ENCODE measurements at places on chromosomes 5 and 9. TPM values are rescaled to one million over a fixed set of nuclear protein-coding genes. Genes with fewer than 3 reads are reported as not detected.

DNA sequence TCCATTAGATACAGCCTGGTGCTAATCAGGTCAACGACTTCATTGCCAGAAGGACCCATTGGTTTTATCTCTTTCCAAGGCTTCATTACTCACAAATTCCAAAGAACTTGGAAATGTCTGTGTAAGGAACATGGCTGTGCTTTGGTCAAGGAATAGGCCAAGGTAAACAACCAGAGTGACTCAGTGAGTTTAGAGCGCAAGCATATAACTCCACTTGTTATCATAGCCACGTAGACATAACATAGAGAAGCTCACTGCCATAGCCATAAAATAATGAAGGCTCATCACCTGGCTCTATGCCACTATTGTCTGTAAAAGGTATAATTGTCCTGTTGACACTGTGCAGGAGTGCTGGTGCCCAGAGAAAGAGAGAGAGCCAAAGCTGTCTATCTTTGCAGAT is 139.3 kb upstream of the PLCXD3 start:
- H3K27me3 ChIP-seq: no peaks in the 10 kb centered on the region
- no peak overlapping the region for H3K4me3 ChIP-seq
- H3K4me1 ChIP-seq: no peaks in the 10 kb centered on the region
- H3K36me3 ChIP-seq: no peaks in the 10 kb centered on the region
- no peak overlapping the region for H3K27ac ChIP-seq

GRCh38 chr9:19104515-19105282 is 2.0 kb upstream of the HAUS6 start:
- H3K27me3 ChIP-seq: no peaks in the 10 kb centered on the region
- H3K27ac ChIP-seq: no peak overlapping the region
- H3K4me1 ChIP-seq: peaks cover 7% of the 10 kb centered on the region
- no peak for DNase-seq
- no peak overlapping the region for H3K4me3 ChIP-seq
- H3K36me3 ChIP-seq: no peaks in the 10 kb centered on the region

- H3K27ac ChIP-seq: no peak overlapping the region
- no peaks in the 10 kb centered on the region for H3K27me3 ChIP-seq
- no peak overlapping the region for H3K4me3 ChIP-seq
- DNase-seq: no peak
- H3K4me1 ChIP-seq: no peaks in the 10 kb centered on the region
Measured at GRCh38 chr9:90825586-90825985, 24.0 kb downstream of the SYK start.

GRCh38 chr5:34496701-34497469 is 159.2 kb upstream of the RAI14 start:
- H3K27me3 ChIP-seq: no peaks in the 10 kb centered on the region
- peaks cover 18% of the 10 kb centered on the region for H3K4me1 ChIP-seq
- no peak overlapping the region for H3K27ac ChIP-seq
- no peak for DNase-seq

DNA sequence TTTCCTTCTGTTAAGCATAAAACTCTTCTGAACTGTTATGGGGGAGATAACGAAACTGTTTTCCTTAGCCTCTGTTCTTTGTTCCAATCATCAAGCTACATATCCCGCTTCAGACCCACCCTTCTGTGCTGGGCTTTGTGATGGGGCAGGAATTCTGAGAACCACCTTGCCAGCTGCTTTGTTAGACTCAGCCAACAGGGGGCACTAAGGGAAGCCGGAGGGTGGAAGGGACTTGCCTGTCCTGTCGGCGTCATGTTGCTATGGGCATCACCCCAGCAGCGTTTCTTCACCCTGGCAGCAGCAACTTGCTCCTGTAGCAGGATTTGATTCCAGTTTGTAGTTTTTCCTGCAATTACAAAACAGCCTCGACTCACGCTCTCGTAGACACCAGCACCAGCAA is 169.1 kb downstream of the CAAP1 start:
- H3K4me1 ChIP-seq: no peaks in the 10 kb centered on the region
- DNase-seq: no peak
- no peak overlapping the region for H3K27ac ChIP-seq
- no peaks in the 10 kb centered on the region for H3K36me3 ChIP-seq
- H3K4me3 ChIP-seq: no peak overlapping the region

DNA sequence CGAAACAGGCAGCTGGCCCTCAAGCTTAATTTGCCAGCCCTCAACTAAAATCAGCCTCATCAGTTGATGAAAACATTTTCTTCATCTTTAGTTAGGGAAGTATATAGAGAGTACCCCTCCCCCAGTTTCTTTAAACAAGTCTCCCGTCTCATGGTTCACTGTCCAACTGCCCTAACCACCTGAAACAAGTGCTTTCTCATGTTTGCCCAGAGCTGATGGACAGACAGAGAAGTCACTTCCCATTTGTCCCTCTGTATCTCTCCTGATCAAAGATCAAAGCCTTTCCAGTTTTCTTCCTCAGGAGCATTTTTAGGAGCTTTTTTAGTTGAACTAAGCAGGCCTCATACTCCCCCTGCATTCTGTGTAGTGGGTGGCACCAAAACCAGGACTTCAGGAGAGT is 21.7 kb downstream of the FUBP3 start:
- no peaks in the 10 kb centered on the region for H3K27me3 ChIP-seq
- H3K36me3 ChIP-seq: peaks cover 6% of the 10 kb centered on the region
- DNase-seq: no peak
- no peaks in the 10 kb centered on the region for H3K4me1 ChIP-seq

DNA sequence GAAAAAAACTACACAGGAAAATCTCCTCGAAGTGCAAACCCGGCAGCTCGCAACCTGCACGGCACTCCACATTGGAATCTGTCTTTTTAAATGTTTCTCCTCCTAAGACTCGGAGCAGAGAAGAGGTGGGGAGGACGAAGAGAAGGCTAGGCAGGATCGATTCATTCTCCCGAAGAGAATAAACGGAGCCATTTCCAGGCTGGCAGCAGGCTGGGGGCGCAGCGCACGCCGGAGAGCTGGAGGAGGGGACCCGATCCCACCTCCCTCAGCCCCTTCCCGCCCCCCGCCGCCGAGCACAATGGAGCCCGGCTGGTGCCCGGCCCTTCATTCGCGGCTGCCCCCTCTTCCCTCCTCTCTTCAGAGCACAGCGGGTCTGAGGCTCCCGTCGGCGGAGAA is 628 bp downstream of the HOMER1 start:
- peak overlapping the region; percentile 68 for H3K27ac ChIP-seq
- H3K4me3 ChIP-seq: peak overlapping the region; percentile 89
- H3K27me3 ChIP-seq: no peaks in the 10 kb centered on the region
- H3K36me3 ChIP-seq: no peaks in the 10 kb centered on the region
- peaks cover 23% of the 10 kb centered on the region for H3K4me1 ChIP-seq

The MACROH2A1 gene
- 147 TPM for total RNA-seq

All from endothelial cell of umbilical vein (primary cell).